ENCODE measurements at places on chromosomes 1 and 21. TPM values are rescaled to one million over a fixed set of nuclear protein-coding genes. Genes with fewer than 3 reads are reported as not detected.

PDE9A gene
- 26.5 TPM for total RNA-seq

CFAP107 gene
- total RNA-seq: not detected

E2F2 gene
- 3.4 TPM for total RNA-seq

SUCO gene
- total RNA-seq: 45.9 TPM

LCE1A gene
- total RNA-seq: not detected

TEX38 gene
- not detected for total RNA-seq

GJA5 gene
- 1.7 TPM for total RNA-seq

CFAP45 gene
- total RNA-seq: not detected

SOD1 gene
- 123 TPM for total RNA-seq
